ENCODE measurements at places on chromosomes 7 and 10.

DNA sequence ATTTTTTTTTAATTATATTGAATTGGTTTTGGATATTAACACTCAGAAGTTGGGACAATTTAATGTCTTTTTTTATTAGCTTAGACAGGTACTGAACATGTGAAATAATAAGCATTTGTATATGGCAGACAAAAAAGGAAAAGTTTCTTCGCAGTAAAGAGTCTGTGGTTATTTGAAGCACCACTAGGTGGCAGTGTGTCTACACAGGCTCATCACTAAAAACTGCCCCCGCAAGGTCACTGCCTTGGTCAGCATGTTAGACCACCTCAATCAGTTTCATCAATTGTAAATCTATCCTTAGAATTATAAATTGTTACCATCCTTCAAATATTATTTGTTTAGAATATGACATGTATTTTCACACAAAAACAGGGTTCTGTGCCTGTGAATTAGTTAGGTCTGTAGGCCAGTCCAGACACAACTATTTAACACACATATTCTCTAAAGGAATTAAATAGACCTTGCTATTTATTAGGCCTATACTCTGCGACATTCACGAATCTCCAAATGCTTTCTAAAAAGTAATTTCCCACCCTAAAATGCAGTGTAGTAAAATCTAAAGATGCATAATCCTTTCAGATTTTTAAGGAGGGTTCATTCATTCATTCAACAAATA is 17.0 kb downstream of the PNLIPRP3 start:
- DNase-seq: no peak

DNA sequence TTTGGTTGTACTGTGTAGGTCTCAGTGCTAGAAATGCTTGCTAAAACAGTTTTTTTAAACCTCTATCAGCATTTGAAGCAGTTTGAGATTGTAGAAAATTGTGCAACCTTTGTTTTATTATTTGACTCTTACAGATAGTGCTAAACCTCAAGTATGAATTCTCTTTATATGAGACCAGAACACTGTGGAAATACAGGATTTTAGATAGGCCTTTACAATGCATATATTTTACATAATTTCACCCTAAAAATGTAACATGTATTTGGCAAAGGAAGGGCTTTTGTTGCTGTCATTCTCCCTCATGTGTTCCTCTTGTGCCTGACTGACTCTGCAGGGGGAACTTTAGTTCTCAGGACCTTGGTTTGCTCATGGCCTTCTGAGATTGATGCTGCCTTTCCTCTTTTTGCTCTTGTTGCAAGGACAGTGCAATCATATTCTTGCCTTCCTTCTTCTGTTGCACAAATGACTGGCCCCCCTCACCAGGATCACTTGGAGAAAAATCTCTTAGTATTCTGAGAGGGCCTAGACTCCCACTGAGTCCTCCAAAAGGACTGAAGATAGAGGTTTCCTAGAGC is 188.7 kb downstream of the PPP1R9A start:
- no peak for DNase-seq

- no peak for DNase-seq
Observed at GRCh38 chr10:117126034-117126433, 12.0 kb downstream of the VAX1 start.

- DNase-seq: no peak
Observed at GRCh38 chr7:56291-56913, 136.0 kb upstream of the FAM20C start.

DNA sequence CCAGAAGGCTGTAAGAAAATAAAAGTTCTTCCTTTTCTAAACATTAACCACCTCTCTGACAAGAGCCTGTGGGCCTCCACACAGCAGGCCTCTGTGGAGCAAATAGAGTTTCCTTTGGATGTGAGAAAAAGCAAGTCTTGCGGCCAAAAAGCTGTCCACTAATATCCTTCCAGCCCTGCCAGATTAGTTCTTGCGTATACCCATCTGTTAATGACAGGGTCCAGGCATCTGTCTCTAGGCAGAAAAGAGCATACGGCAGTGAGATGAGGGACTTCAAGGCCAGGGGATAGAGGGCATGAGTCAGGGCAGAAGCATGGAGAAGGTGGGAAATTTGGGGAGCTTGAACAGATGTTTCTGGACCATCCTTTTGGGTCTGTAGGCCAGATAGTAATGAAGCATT is 164.9 kb downstream of the NSUN6 start:
- no peak for DNase-seq
